ENCODE measurements at places on chromosomes 11 and 22.

DNA sequence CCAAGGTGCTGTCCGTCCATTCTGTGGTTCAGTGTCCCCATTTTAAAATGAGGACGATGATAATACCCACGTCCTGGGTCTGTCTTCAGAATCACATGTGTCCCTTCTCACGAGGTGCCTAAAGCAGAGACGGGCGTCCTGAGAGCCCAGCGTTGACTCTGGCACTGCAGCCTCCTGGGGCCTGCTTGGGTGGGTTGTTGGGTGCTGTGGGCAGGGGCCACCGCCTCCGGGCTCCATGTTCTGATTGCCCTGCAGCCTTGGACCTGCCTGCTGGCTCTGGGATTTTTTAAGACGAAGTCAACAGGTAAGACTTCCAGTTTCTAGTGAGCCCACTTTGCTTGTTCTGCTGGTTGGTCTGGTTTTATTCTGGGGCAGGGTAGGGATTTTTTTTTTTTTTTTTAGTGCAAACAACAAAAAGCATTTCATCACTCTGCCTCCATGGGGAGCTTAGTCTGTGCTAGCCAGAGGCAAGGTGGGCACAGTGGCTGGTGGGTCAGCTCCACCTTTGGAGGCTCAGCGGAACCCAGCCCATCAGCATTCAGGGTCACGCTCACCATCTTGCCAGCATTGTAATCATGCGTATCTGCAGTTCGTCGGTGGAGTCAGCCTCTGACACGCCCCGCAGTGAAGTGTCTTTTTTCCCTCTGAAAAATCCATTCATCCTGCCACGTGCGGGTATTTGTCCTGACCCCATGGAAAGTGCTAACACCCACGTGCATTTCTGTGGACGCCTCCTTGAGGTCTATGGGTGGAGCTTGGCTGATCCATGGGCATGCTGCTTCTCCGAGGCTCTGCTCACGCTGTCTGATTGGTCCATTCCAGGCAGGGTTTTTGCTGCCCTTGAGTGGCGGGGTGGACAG lies 28.3 kb downstream of the NADSYN1 start:
- DNase-seq: no peak

GRCh38 chr22:35739076-35739930 lies 21.6 kb downstream of the APOL5 start:
- DNase-seq: peak; percentile 25

GRCh38 chr11:44356351-44356750 lies 46.4 kb upstream of the ALX4 start:
- DNase-seq: no peak

- no peak for DNase-seq
Observed at GRCh38 chr11:96863520-96863919, 473.7 kb downstream of the JRKL start.

- no peak for DNase-seq
Observed at GRCh38 chr22:36636916-36637315, 66.6 kb downstream of the CACNG2 start.
